ENCODE measurements at places on chromosomes 16 and 17.

- DNase-seq: no peak
Measured at GRCh38 chr16:57485091-57485915, 990 bp downstream of the DOK4 start.

DNA sequence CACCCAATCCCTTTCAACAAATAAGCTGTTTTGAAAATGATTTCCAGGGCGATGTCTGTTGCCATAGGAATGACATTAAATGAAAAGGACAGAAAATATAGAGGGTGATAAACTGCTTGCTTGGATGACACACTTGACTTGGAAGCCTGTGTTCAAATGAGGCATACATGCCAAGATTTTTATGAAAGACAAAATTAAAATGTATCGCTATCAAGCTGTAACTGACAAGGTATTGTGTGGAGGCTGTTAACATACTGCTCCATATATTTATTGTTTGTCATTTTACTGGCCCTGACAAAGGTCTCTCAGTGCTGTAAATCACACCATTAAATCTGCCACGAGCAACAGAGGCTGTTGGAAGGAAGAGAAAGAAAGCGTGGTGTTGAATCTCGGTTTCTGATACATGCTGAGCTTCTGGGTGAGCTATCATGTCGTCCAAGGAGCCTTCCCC is 456.2 kb upstream of the SALL1 start:
- DNase-seq: no peak

DNA sequence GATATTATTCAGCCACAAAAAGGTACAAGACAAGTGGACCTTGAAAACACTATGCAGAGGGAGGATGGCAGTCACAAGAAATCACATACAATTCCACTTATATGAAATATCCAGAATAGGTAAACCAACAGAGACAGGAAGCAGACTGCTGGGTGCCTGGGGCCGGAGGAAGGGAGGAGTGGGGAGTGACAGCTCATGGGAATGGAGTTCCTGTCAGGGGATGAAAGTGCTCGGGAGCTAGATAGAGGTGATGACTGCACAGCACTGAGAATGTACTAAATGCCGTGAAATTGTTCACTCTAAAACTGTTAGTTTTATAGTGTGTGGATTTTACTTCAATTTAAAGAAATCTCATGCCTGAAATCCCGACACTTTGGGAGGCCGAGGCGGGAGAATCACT is 74.2 kb upstream of the MED9 start:
- DNase-seq: no peak

DNA sequence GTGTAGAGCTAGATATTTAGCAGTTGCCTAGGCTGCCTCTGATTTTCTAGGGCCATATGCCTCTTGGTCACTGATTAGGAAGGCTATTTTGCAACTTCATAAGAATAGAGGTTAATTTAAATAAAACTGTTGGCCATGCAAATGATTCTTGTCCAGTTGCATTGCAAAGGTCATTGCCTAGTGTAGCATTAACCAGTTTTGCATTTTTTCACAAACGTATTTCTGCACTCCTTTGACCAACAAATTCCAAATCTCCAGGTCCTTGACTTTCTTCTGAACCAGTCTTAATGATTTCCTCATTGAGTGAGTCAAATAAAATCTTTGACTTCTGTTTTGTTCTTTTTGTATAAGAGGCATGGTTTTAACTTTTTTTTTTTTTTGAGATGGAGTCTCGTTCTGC is 33.5 kb downstream of the ERCC4 start:
- DNase-seq: no peak

- DNase-seq: no peak
Measured at GRCh38 chr16:53131363-53132071, 76.7 kb downstream of the CHD9 start.

- no peak for DNase-seq
Measured at GRCh38 chr17:77131904-77132303, 8.9 kb upstream of the SEC14L1 start.

- no peak for DNase-seq
Measured at GRCh38 chr16:67509016-67509415, 19.6 kb upstream of the RIPOR1 start.

Measured in fibroblast of the conjunctiva (primary cell).